NCI-H526 (cell line): ENCODE measurements at places on chromosomes 12 and 14.

DNA sequence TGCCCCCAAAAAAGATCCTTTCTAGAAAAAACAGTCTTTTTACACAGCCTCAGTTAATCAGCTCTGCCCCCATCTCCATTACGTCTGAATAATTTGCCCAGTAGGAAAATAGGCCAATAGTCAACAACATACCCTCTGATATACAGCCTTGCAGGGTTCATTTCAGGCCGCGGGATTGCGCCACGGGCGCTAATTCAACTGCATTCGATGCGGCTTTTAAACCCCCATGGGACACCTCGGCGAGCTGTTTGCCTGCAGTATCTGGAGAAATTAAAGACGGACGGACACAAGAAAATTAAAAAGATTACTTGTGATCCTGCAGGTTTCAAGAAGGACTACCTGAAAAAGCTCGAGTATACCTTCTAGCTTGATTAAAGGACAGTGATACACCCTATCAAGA lies 36.1 kb downstream of the ERP29 start:
- DNase-seq, result no peak

GRCh38 chr14:91265404-91265803 lies 20.9 kb upstream of the GPR68 start:
- DNase-seq, result no peak

GRCh38 chr12:26279091-26279490 lies 83.7 kb downstream of the SSPN start:
- DNase-seq, result no peak

DNA sequence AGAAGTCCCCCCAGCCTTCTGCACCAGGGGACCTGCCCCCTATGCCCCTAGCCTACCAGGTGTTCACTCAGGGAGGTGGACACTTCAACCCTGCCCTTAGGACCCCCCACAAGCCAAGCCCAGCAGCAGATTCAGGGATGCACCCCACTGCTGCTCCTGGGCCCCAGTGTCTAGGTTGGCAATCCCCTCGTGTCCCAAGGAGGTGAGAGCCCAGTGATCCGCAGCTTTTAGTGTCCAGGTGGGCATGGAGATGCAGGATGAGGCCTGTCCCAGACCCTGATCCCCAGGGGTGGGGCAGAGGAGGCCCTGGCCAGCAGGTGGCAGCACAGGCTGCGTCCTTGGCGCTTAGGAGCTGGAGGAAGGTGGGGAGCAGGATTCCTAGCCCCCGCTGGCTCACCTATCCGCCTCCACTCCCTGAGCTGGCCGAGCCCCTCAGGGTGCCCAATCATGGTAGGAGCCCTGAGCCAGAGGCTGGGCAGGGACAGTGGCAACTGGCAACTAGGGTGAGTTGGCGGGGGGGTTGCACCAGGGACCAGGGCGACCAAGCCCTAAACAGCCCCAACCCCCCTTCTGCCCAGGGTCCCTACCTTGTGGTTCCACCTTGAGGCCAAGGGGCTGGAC lies 4.1 kb downstream of the CKB start:
- DNase-seq, result no peak

- DNase-seq, result no peak
Observed at GRCh38 chr12:131133994-131134393, 180.3 kb downstream of the ADGRD1 start.

DNA sequence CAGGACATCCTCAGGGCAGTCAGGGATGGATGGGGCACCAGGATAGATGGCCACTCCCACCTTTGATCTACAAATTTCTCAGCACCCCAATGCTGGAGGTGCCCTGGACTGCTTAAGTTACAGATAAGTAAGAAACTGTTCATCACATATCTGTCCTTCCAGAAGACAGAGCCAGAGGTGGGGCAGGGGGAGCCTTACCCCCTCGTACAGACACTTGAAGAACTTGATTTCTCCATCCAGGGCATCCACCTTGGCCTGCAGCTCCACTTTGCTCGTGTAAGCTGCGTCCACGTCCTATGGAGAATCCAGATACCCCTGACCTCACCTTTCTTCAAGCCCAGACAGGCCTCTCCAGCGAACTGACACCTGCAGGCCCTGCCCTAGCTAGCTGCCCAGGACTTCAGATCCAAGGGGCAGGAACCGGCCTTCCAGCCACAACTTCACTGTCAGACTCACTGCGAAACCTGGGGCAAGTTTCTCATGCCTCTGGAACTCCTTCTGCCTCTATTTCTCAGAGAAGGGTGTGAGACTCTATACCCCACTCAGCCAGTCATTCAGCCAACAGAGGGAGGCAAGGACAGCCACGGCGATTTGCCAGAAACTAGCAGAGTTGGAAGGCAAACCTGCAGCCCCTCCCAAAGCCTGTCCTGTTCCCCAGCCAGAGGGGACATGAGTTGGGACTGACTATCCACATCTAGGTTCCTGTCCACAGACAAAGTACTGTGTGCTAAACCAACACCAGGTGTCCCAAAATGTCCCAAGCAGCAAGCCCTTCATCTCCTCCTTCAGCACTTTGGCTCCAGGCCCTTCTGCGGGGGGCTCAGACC lies 3.8 kb downstream of the KRT73 start:
- no peak for DNase-seq
